ENCODE measurements at places on chromosomes 6 and 20. TPM values are rescaled to one million over a fixed set of nuclear protein-coding genes. Genes with fewer than 3 reads are reported as not detected.
A peak's percentile ranks its signal among the peaks of the same experiment; 100 is the strongest.

Gene ARFGAP1
- polyA plus RNA-seq, result 123 TPM

Gene KCNQ5
- 1.0 TPM for polyA plus RNA-seq

Gene MYH7B
- polyA plus RNA-seq, result 0.11 TPM

Gene TNFRSF21
- 2.6 TPM for polyA plus RNA-seq

Gene TFAP2B
- 2.4 TPM for polyA plus RNA-seq

Gene SLC22A1
- 1.6 TPM for polyA plus RNA-seq

DNA sequence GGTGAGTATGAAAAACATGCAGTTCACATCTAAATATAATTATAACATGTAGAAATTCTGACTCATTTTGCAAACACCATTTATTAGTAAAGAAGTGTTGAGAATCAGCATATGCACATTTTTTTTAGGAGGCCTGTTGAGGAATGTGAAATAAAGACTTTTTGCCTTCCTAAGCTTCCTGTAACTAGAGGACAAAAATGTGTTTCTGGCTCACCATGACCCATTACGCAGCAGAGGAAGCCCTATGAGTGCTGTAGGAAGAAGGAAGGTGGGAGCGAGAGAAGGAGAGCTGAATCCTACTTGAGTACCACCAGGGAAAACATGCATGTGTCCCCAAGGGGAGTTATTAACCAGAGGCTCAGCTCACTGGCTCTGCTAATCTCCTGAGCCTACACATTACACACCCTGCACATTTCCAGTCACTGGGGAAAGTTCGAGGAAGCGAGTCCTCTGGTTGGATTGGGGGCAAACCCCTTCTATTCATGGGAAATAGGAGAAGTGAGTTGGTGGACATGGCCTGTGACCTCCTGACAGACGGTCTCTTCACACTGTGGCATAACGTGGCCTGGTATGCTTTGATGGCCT, 540.5 kb upstream of the JAG1 start:
- no peak overlapping the region for H3K27ac ChIP-seq
- H3K36me3 ChIP-seq, result no peaks in the 10 kb centered on the region
- H3K4me3 ChIP-seq, result no peak overlapping the region
- H3K4me1 ChIP-seq, result no peaks in the 10 kb centered on the region

GRCh38 chr6:157845493-157846259, 22.6 kb downstream of the SNX9 start:
- H3K4me1 ChIP-seq, result peaks cover 25% of the 10 kb centered on the region
- no peak overlapping the region for H3K4me3 ChIP-seq
- H3K36me3 ChIP-seq, result no peaks in the 10 kb centered on the region
- no peak for DNase-seq

DNA sequence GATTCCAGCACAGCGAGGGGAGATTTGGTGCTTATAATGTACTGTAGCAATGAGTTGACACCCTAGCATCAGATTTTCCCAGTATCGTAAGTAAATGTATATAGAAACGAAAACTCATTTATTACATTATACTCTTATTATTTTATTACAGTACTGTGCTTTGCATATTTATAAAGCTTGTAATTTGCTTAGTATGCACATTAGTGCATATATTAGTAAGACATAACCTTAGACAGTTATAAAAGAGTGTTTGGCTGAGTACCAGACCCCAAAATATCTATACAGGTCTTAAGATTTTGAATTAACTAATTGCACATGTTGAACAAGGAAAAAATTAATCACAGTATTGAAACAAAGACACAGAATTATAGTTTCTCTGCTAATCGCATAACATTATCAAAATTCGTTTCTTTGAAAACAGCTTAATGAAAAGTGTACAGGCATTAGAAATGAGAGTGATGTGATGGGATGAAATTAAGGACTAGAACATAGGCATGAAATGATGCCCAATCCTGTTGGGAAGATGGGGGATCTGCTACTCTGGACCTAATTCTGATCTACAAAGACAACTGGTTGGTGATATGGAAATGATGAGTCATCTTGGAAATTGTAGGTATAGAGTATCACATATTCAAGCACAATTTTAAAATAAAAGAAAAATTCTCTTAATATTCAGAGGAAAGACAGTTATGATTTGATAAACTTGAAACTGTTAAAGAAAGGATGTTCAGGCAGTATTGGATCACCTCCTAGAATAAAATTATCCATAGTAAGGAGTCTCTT, 42.8 kb downstream of the STXBP5 start:
- no peak for DNase-seq
- H3K4me3 ChIP-seq, result no peak overlapping the region
- no peaks in the 10 kb centered on the region for H3K27me3 ChIP-seq
- H3K36me3 ChIP-seq, result no peaks in the 10 kb centered on the region
- no peak overlapping the region for H3K27ac ChIP-seq
- no peaks in the 10 kb centered on the region for H3K4me1 ChIP-seq

DNA sequence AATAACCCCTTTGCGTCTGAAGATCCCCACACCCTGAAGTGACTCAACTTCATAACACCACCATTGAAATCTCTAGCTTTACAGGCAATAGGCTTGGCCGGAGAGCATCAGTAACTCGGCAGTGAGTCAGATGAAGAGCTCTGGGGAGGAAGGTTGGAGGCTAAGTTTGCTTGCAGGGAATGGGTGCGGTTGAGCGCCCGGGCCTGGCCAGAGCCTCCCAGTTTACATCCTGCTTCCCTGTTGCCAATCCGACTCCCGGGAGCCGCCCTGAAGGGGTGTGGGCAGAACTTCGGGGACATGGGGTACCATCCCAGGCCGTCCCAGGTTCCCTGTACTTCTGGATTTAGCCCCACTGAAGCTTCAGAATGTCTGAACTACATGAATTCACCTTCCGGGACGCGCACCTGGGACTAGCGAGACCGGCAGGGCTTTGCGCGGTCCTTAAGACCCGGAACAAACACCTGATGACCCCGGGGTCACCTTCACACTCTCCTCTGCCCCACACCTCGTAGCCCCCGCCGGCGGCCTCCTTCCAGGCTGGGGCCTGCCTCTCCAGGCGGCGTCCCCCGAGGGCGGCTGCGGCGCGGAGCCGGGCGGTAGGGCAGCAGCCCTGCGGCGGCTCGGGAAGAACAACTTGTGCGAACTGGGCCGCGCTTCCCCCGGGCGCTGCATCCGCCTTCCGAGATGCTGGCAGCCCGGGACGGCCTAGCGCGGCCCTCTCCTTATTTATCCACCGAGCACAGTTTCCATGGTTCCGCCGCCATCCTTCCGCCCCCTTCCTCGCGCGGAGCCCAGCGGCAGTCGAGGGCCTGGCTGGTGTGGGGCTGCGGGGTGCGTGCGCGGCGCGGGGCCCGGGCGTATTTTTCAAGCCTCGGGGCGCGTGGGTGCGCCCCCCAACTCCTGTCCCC, 56.6 kb upstream of the RREB1 start:
- peak overlapping the region; percentile 65 for H3K4me3 ChIP-seq
- peak; percentile 70 for DNase-seq
- no peaks in the 10 kb centered on the region for H3K27me3 ChIP-seq
- H3K4me1 ChIP-seq, result peaks cover 22% of the 10 kb centered on the region
- no peaks in the 10 kb centered on the region for H3K36me3 ChIP-seq

DNA sequence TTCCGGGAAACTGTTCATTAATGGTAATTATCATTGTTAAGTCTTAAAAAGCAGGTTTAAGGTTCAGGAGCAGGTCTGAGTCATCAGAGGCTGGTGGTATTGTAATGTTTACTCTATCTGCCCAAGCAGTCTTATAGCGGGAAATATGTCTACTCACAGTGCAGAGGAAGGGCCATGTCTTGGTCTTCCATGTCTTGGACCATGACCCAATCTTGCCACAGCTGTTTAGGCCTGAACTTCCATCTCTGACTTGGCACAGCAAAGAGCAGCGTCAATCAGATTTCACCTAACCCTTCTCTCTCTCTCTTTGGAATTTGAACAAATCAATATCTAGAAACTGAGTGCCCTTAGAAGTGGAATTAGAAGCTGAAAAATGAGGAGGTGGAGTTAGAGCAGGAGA, 25.8 kb downstream of the SLC2A12 start:
- no peaks in the 10 kb centered on the region for H3K36me3 ChIP-seq
- H3K4me3 ChIP-seq, result no peak overlapping the region

GRCh38 chr6:157072128-157072527, 251.2 kb downstream of the TMEM242 start:
- no peaks in the 10 kb centered on the region for H3K27me3 ChIP-seq
- no peak overlapping the region for H3K27ac ChIP-seq
- H3K36me3 ChIP-seq, result no peaks in the 10 kb centered on the region
- no peak overlapping the region for H3K4me3 ChIP-seq
